ENCODE measurements at places on chromosomes 2 and 18.

GRCh38 chr2:19749507-19749836 is 152.3 kb downstream of the TTC32 start:
- DNase-seq: no peak

DNA sequence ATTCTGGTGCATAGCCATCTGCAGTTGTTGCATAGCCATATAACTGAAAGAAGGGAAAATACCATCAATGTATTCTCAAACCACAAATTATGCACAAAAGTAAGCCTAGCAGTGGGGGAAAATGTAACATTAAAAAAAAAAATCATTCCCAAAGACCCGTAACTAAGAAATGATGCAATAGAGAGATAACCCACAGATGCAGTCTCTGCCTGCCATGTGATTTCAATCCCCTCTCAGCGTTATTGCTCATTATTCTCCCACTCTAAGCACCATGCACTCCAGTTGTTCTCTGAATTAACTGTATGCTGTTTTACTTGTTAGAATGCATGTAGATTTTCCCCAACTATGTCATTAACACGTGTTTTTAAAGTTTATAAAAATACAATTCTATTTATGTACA is 14.1 kb downstream of the DSC1 start:
- no peak for DNase-seq

DNA sequence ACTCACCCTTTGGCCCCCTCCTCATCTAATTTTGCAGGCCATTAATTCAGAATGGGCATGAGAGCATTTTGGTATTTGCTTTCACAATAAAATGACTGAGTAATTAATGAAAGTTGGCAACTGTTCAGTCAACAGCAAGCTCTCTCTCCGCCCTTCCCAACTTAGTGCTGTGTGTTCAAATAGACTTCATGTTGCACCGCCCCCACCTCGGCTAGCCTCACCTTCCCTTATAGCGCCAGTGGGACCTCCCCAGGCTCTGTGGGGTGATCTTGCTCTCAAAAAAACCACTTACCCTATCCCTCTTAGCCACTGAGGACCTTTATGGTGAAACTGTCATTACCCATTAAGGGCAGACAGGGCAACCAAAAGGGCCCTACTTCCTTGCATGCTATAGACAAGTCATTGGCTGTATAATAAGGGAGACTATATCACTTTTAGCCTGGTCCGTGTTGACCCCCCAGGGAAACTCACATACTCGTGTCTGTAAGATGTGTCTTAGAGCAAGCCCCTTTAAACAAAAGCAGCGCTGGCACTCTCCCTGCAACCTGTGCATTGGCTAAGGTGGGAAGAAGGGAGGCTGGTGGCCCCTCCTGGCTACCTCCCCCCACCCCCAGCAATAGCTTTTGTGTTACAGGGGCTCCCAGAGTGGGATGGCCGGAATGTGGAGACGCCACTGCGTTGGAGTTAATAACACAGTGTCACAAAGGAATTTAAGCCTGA is 15.2 kb downstream of the EN1 start:
- DNase-seq: no peak

DNA sequence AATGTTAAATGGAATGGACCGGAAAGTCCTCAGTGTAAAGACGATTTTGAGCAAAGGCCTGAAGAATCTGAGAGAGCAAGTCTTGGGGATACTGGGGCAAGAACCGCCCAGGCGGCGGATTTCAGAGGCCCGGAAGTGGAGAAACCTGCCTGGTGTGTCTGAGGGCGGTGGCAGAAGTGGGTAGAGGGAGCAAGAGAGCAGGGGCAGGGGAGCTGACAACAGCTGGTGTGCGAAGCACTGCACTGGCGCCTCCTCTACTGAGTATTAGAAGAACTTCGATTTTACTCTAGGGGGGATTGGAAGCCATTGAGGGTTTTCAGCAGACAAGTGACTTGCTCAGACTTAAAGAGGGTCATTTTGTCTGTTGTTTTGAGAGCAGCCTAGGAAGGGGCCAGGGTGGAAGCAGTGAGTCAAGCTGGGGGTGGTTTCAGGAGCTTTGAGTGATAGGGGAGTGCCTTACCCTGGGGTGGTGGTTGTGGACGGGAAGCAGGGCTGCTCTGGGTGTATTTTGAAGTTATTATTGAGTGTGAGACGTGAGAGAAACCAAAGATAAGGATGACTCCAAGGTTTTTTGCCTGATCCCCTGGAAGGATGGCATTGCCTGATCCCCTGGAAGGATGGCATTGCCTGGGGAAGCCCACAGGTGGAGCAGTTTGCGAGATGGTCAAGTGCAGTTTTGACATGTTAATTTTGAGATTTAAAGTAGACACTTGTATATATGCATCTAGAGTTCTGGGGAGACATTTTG is 52.5 kb downstream of the ZNF236 start:
- DNase-seq: no peak

- DNase-seq: no peak
These were observed 155.1 kb downstream of the SS18 start for GRCh38 chr18:25935356-25935755.

DNA sequence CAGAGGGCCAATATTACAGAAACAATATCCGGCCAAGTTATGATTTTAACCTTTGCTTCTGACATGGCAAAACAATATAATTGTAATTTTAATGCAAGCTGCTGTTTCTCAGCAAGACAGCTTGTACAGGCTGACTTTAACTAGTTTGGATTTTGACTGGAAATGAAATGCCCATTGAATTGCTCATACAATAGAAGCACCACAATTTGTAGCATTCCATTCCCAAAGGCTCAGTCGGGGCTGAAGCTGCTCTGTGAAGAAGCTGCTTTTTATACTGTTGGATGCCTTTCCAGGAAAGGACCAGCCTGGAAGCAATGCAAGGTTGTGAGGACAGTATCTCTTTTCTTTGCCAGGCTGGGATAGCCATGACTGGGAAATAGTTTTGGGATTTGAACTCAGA is 677.0 kb upstream of the FANCL start:
- peak; percentile 49 for DNase-seq

- no peak for DNase-seq
These were observed 331.3 kb upstream of the PKDCC start for GRCh38 chr2:41716497-41716896.

- no peak for DNase-seq
These were observed 254.8 kb downstream of the GLI2 start for GRCh38 chr2:120990451-120990871.

DNA sequence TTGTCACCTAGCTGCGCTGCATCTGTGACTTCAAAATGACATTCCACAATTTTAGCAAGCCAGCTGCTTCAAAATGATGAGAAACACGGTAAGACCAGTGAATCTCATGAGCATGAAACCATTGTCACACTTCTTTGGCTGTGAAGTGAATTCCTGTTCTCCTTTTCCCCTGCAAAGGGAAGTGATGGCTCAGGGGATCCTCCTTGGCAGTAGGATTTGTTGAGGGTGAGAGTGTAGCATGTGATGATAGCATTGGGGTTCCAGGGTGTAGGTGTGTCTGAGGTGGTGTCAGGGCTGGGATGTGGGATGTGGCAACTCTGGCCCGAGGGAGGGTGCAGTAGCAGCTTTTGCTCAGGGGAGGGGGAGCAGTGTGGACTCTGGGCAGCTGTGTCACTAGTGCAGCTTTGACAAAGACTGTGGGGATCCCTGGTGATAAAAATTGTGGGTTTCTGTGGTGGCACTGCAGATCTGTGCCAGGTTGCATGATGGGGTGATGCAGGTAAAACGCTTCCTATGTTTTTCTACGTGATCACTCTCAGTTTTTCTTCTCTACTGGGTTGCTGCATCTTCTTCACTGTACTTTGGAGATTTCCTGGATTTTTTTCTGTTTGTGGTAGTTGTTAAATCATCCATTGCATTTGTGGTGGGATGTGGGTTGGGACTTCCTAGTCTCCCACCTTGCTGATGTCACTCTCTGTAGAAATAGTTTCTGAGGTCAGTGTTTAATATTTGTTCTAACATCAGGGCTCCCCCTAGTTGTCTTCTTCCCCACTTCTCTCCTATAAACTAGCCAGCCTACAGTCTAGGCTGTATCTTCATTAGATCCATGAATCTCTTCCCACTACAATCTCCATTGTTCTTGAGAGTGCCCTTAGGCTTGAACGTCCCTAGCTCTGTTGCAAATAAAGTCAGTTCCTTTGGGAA is 107.0 kb downstream of the ACTR3 start:
- no peak for DNase-seq

- no peak for DNase-seq
These were observed 160.8 kb upstream of the MAPRE2 start for GRCh38 chr18:34880403-34880802.

GRCh38 chr2:200677721-200678532 is 92.1 kb downstream of the AOX1 start:
- no peak for DNase-seq

- no peak for DNase-seq
These were observed 1579.2 kb upstream of the PIK3C3 start for GRCh38 chr18:40375837-40376236.

GRCh38 chr2:79860228-79861058 is 347.6 kb downstream of the CTNNA2 start:
- peak; percentile 33 for DNase-seq

GRCh38 chr2:232874677-232875223 is 4.7 kb downstream of the SNORC start:
- DNase-seq: no peak

GRCh38 chr2:152657043-152657442 is 60.2 kb downstream of the PRPF40A start:
- DNase-seq: no peak

- DNase-seq: no peak
These were observed 207.1 kb downstream of the RAD51AP2 start for GRCh38 chr2:17311106-17311619.

- DNase-seq: no peak
These were observed 25.1 kb downstream of the COLEC12 start for GRCh38 chr18:475202-476031.

- DNase-seq: no peak
These were observed 10.7 kb downstream of the LYPD1 start for GRCh38 chr2:132659331-132659730.

DNA sequence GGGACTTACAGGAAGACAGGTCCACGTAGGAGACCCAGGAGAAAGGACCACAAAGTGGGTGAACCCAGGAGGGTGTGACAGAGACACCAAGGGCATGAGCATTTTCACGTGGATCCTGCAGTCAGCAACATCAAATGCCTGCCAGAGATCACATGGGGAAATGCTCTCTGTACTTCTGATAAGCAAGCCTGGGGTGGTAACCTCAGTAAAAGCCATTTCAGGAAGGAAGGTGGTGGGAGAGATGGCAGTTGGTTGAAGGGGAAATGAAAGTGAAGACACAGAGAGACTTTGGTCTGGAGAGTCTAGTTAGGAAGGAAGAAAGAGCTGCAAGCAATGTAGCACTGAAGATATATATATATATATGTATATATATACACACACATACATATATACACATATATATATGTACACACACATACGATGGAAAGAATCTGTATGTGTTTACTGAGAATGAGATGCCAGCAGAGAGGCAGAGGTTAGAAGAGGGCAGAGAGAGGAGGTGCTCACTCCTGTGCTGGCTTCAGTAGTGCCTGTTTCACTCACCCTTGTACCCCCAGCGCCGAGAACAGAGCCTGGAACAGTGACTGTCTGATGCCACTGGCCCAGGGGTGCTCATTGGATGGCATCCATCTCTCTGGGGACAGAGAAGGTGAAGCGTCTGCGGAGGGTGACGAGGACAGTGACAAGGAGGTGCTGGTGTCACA is 314.9 kb downstream of the AFF3 start:
- DNase-seq: no peak

GRCh38 chr2:25056098-25056821 is 14.4 kb downstream of the EFR3B start:
- DNase-seq: no peak

DNA sequence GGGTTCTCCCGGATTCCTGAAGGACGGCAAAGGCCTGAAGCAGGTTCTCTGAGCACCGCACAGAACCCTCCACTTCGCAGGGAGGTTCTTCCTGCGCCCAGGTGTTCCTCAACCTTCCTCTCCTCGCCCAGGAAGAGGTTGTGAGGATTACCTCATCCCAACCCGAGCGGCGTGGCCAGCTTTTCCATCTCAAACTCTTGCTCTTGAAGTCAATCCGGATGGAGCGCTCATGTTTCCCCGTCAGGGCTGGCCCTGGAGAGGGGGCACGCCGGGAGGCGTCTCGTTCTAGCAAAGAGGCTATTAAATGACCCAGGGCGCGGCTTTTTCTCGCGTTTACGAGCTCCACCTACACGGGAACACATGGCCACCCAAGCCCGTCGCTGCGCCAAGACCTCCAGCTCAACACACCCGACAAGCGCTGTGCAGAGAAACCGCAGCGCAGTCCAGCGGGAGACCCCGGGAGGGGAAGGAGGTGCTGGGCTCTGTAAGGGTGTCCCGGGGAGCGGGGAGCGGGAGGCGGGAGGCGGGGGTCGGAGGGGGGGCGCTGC is 540 bp upstream of the RAB10 start:
- peak; percentile 89 for DNase-seq

DNA sequence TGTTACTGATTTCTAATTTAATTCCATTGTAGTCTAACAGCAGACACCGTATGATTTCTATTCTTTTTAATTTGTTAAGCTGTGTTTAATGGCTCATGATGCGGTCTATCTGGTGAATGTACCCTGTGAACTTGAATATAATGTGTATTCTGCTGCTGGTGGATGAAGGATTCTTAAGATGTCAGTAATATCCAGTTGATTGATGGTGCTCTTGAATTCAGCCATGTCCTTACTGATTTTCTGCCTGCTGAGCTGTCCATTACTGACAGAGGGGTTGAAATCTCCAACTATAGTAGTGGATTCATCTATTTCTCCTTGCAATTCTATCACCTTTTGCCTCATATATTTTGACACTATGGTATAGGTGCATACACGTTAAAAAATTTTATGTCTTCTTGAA is 373.3 kb upstream of the RAB12 start:
- no peak for DNase-seq

- no peak for DNase-seq
These were observed 135.2 kb downstream of the RTN4 start for GRCh38 chr2:54915101-54915500.

GRCh38 chr2:236551471-236552211 is 18.0 kb upstream of the ACKR3 start:
- no peak for DNase-seq

GRCh38 chr2:181268174-181268867 is 188.9 kb upstream of the ITGA4 start:
- no peak for DNase-seq

- peak; percentile 9 for DNase-seq
These were observed 496 bp upstream of the ITGA4 start for GRCh38 chr2:181456660-181457120.

GRCh38 chr2:18441583-18441982 is 118.9 kb downstream of the RDH14 start:
- DNase-seq: no peak
